Muscle of arm (tissue), 14 donors: ENCODE measurements at places on chromosomes 11 and 22. TPM values are rescaled to one million over a fixed set of nuclear protein-coding genes. Genes with fewer than 3 reads are reported as not detected.
A peak's percentile ranks its signal among the peaks of the same experiment; 100 is the strongest.

GRCh38 chr11:84021291-84021690 is 735.1 kb upstream of the CCDC90B start:
- no peak for DNase-seq

GRCh38 chr11:71293961-71294782 is 41.8 kb upstream of the SHANK2 start:
- DNase-seq = no peak

DNA sequence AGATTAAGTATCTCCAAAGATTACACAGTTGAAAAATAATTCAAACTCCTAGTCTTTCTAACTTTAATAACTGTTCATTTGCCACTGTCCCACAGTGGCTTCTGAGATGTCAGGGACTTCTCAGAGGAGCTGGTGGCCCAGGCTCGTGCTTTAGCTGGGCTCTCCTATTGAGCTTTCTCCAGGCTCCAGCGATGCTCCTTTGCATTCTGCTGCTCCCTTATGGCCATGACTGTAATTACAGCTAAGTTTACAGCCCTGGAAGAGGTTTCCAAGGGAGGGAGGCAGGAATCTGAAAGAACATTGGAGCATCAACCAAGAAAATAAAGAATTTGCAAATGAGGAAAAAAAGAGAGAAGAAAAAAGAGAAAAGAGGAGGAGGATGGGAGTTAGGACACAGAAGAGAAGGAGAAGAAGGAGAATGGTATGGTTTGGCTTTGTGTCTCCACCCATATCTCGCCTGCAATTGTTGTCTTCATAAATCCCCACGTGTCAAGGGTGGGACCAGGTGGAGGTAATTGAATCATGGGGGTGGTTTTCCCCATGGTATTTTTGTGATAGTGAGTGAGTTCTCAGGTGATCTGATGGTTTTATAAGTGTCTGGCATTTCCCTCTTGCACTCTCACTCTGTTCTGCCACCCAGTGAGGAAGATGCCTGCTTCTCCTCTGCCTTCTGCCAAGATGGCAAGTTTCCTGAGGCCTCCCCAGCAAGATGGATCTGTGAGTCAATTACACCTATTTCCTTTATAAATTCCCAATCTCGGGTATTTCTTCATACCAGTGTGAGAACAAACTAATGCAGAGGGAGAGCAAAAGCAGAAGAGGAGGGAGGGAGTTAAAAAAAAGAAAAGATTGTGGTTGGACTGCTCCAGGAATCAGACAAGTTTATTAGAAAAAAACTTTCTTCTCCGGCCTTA is 857.0 kb downstream of the KCNA4 start:
- DNase-seq = peak; percentile 23

Gene PRR5
- polyA plus RNA-seq = 16.6 TPM

- peak; percentile 18 for DNase-seq
Observed at GRCh38 chr22:49633010-49633324, 194.7 kb downstream of the BRD1 start.

- no peak for DNase-seq
Observed at GRCh38 chr22:43515902-43516301, 104.1 kb downstream of the MPPED1 start.

- DNase-seq = no peak
Observed at GRCh38 chr11:76772783-76773106, 10.4 kb upstream of the TSKU start.

- DNase-seq = no peak
Observed at GRCh38 chr22:36461665-36462649, 19.5 kb downstream of the TXN2 start.

Gene SLC22A8
- not detected for polyA plus RNA-seq

DNA sequence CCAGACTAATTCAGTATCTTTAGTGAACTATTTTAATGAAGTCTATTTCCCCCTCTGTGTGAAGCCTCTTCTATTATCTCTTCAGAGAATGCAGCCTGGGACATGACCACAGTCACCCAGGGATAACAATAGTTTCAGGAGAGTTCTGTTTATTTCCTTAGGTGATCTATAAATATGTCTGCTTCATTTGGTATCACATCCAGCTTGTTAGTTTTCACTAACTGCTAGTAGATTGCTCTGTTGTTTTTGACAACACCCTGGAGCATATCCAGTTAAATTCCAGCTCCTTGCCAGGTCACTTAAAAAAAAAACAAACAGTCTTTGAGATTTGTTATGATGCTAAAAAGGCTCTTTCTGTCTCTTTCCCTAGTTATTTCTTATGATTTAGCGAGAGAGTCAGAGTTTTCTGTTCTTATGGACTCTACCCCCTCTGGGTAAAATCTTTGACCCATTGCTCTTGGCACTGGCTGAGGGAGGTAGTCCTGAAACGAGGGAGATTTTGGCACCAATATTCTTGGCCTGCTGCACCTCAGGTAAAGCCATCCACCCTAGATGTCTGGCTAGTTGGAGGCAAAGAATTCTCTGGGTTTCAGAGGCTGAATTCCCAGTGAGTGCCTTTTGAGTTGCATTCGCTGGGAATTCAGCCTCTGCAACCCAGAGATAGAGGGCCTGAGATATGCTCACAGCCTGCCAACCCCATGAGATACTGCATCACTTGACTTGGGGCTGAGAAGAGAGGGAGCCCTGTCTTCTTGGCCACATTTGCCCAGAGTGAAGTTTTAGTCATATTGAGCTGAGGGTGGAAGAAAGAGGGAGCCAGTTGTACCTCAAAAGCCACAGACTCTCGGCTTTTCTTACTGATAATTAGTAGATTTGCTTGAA is 159.1 kb downstream of the PGR start:
- DNase-seq = no peak

GRCh38 chr11:47861728-47862127 is 13.6 kb upstream of the NUP160 start:
- no peak for DNase-seq

Gene PIK3C2A
- 18.8 TPM for polyA plus RNA-seq

- DNase-seq = no peak
Observed at GRCh38 chr22:48881326-48881980, 946.2 kb downstream of the BRD1 start.

DNA sequence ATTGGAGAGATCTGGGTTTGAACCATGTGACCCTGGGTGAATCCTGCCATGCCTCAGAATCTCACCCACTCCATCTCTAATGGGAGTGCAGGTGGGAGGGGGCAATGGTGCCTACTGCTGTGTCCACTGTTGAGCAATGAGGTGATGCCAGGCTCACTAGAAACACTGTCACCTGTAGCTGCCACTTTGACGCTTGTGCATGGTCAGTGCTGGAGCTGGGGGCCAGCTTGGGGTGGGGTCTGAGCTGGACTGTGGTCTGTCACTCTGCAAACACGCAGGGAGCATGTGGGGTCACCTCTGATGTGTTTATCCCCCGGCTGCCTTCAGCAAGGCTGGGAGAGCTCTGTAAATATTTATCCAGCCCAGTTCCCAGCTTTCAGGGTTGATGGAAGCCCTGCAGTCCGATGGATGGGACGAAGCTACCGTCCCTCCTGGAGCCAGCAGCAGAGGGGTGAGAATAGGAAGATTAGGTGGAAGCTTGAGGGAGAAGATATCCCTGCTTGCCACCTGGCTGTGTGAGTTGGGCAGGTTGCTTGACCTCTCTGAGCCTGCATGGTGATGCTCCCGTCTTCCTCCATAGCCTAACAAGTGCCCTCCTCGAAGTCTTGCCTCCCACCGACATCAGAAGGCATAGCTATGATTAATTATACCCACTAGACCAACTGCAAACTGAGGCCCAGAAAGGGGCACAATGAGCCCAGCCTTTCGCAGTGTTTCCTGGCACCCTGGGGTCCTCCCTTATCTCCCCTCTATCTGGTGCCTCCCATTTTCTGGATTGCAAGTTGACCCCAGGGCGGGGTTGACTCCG is 1.7 kb downstream of the MMP11 start:
- DNase-seq = no peak

DNA sequence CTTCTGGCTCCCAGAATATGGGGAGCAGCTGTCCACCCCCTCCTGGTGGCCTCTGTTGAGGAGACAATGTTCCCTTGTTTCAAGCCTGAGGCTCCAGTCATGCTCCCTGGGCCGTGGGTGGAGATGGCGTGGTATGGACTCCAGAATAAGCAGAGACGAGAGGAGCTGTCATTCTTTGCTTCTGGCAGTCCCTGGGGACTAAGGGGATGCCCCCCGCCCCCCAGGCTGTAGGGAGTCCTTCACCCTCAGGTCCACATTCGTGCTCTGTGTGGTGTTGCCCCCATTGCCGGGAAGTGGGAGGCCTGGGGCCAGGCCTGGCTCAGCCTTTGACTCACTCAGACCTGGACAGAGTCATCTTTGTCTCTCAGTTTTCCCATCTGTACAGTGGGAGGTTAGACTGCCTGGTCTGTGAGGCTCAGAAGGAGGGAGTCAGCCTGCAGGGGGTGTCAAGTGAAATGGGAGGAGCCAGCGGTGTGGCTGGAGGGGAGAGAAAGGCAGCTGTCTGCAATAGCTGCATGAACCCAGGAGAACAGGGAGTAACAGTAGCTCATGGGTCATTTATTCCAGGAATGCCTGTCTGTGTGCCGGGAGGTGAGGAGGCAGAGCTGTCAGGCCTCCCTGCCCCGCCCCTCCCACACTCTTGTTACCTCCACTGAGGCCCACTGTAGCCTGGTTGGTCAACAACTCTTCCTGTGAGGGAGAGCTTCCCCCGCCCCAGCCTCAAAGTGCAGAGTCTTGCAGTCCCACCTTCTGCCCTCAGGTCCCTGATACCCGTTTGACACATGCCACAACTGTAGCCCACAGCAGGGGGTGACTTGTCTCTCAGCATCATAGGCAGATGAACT is 6.3 kb downstream of the ARHGEF17 start:
- DNase-seq = no peak

Gene ACO2
- polyA plus RNA-seq = 124 TPM

DNA sequence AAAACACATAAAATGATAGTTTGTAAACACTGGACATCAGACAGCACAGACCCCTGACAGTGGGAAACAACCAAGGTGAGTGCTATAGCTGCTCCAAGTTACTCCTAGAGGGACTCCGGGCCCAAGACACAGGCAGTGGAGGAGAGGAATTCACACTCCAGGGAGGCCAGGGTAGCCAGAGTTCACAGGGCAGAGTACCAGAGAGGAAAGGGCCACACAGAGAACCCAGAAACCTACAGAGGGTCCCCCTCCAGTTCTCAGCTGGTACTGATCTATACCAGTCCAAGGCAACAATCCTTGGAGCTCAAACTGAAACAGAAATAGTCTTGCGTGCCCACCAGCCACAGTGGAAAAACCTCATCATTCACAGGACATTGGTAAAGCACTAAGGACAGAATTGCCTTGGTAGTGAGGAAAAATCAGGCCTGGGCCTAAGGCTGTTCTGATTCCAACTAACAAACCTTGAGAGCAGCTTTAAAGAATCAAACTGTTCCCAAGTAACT is 7.6 kb downstream of the VPS37C start:
- DNase-seq = no peak

- DNase-seq = no peak
Observed at GRCh38 chr22:30469165-30469564, 2.7 kb downstream of the SEC14L3 start.

Gene BEST1
- 3.5 TPM for polyA plus RNA-seq

DNA sequence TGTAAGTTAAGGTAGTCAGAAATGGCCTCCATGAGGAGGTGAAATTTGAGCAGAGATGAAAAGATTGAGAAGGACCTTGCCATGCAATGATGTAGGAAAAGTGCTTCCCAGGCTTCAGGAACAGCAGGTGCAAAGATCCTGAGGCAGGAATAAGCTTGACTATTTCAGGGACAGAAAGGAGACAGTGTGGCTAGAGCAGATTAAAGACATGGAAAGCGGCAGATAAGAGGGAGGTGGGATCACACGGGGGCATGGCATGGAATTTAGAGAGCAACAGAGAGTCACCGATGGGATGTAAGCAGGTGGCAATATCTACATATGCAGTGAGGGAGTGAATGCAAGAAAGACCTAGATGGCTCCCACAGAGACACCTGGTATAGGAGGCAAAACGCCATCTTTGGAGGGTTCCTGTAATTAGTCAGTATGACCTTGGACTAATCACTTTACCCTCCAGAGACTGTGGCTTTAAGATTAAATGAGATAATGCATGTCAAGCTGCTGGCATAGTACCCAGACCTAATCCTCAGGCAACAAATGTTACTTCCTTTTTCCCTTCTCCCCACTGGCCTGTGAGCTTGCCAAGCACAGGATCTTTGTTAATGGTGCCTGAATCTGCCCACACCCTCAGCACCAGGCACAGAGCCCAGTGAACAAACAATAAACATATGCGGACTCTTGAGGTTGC is 24.6 kb upstream of the ACER3 start:
- peak; percentile 35 for DNase-seq

- no peak for DNase-seq
Observed at GRCh38 chr11:19827399-19828135, 114.9 kb downstream of the NAV2 start.

Gene BIK
- polyA plus RNA-seq = not detected

DNA sequence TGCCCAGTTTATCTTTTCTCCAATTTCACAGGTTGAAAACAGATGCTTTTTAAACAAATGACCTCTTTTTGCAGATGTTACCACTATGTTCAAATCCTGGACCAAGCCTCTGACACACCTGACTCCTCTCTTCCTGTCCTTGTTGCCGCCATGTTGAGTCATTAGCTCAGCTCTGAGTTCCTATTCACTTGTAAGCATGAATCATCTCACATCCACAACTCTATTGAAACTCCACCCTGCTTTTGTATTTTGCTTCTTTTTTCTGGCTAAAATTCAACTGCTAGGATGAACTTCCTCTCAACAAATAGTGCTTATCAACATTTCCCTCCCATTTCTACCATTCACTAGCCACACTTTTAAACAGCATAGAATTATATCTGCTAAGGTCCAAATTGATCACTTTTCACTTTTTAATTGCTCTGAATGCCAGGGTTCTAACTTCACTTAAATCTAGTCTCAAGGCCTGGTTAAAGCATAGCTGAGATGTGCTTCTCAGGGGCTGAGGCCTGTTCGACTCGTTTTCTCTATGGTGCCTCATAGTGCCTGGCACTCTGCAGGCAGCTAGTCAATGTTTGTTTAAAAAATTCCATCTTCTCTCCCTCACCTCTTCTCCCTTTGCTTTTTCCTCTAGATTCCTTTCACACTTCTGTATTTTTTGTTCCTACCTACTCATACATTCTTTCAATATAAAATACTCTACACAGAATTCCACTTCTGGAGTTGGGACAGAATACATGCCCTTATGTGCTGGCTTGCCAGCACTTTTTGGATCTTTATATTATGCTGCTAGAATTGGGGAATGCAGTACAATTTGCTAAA is 3.9 kb downstream of the JOSD1 start:
- no peak for DNase-seq

DNA sequence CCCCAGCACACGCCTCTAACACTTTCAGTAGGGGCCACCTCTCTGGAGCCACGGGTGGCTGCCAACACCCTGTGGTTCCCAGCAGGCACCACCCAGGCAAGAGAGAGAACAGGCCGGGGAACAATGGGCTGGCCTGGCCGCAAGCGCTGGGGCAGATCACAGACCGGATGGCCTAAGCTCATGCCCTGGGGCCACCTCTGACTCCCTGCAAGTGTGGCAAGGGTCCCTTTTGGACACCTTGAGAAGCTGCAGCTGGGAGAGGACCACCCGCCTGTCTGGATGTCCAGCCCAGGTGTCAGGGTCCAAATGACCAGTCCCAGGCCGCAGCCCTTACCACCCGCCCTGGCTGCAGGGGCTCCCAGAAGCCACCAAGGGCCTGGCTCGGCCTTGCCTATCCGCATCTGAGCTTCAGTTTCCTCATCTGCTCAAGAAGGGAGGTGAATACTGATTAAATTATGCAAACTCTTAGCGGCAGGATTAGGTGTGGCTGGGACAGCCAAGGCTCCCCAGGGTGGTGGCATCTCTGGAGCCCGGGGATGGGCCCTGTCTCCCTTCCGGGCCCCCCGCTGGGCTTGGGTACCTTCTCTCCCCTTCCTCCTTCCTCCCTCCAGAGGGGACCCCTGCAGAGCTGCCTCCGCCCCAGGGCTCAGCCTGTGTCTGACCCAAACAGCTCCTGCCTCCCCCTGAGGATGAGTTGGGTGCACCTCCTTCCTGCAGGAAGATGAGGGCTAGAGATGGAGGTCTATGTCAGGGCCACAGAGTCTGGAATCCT is 785 bp upstream of the SUSD2 start:
- DNase-seq = no peak
